NCI-H1417 treated with DMSO at 0.1 percent for 48 hours (cell line): ENCODE measurements at places on chromosomes 16 and 17.

DNA sequence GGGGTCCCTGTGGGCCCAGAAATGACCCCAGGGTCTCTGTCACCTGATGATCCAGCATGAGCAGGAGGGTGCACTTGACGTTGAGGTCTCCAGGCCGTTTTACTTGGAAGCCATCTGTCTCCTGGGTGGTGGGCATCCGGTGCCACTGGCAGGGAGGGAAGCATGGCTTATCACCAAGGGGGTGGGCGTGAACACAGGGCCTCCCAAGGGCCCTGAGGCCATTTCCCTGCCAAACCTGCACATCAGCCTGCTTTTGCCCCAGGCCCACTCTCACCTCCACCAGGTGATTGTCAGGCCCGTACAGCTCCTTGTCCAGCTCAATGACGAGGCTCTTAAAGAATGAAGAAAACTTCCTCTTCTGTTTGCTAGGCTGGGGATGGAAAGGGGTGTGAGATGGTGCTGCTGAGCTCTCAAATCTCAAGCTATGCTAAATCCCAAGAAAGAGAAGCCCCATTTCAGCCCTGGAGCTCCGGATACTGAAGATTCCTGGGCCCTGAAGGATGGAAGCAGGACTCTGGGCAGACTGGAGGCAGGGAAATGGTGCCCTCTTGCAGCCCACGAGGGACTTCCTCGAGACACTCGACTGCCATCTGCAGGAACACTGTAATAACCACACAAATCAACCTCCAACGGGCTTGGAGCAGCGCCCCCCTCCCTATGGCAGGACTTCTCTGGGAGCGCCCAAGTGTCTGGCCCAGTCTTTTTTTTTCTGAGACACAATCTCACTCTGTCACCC, 7.1 kb upstream of the FTSJ3 start:
- DNase-seq = no peak

DNA sequence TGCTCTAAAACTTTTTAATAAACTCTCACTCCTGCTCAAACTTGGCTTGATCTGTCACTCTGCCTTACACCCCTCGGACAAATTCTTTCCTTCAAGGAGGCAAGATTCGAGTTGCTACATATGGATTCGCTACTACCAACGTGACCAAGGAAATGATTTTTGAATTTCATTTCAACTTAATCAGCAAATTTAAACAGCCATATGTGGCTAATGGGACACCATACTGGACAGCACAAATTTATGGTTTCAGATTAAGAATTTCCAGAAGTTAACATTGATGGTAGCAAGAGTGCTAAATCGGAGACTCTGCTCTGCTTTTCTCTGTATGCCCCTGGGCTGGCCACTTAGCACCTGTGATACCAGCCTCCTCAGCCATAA, 318.2 kb upstream of the PSMD7 start:
- no peak for DNase-seq

DNA sequence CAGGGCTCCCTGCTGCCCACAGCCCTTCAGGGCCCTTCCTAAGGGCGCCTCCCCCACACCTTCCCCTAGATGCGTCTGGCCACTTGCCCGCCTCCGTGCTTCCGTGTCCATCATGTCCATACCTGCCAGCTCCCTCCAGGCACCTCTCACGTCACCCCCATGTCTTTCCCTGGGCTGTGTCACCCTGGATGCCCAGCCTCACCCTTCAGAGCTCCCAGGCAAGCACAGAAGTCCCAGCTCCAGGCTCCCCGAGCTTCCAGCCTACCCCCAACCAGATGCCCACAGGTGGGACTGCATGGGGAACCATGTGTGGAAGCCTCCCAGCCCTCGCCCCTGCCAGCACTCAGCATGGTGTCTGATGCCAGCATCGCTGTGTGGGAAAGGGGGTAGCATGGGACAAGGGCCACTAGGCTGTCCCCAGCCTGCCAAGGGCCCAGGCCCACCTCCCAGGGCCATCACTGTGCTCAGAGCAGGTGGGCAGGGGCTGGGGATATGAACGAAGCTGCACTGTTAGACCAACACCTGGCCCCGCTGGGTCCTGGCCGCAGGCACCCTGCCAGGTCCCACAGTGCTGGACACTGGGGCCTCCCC, 1.9 kb upstream of the AXIN1 start:
- no peak for DNase-seq

- no peak for DNase-seq
Observed at GRCh38 chr16:74760007-74760767, 14.4 kb downstream of the FA2H start.

DNA sequence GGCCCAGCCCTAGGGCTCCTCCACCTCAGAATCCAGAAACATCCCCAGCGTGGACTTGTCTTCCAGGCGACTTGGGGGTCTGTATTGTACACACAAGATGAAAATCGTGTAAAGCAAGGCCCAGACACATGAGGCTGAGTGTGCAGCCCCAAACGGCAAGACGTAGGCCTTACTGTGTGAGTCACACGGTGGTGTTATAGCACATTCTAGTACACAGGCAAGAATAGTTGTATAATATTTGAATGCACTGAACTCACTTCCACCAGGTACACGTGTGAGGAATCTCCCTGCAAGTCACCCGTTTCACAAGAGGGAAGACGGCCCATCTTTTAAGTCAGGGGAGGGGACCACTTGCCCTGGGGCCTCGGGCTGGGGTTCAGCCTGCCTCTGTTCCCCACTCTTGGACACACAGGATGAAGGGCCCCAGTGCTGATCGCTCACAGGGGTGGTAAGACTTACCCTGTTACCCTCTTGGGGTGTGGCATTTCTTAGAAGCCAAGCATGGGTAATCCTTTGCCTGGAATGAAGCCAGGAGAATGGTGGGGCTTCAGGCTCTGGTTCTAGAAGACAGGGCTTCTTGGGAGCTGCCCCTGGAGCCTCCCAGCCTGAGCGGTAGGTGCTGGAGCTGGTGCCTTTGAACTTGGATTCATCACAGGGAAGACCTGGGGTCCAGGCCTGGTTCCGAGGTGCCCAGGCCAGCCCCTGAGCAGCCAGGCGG, 71.3 kb downstream of the SREBF1 start:
- no peak for DNase-seq

GRCh38 chr16:68070249-68070730, 14.9 kb upstream of the NFATC3 start:
- DNase-seq = no peak

GRCh38 chr17:60934723-60935122, 257.1 kb downstream of the BCAS3 start:
- no peak for DNase-seq

DNA sequence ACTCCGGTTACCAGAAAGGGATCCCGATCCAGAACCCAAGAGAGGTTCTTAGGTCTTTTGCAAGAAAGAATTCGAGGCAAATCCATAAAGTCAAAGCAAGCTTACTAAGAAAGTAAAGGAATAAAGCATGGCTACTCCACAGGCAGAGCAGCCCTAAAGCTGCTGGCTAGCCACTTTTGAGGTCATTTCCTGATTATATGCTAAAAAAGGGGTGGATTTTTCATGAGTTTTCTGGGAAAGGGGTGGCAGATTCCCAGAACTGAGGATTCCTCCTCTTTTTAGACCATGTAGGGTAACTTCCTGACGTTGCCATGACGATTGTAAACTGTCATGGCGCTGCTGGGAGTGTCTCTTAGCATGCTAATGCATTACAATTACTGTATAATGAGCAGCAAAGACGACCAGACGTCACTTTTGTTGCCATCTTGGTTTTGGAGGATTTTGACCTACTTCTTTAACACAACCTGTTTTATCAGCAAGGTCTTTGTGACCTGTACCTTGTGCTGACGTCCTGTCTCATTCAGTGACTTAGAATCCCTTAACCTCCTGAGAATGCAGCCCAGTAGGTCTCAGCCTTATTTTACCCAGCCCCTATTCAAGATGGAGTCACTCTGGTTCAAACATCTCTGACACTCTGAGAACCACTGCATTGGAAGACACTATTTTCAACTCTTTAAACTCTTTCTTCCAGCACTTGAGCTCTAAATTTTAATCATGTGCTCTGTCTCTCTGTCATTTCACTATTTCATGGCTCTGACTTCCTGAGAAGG, 203.6 kb upstream of the CACNG3 start:
- DNase-seq = no peak

DNA sequence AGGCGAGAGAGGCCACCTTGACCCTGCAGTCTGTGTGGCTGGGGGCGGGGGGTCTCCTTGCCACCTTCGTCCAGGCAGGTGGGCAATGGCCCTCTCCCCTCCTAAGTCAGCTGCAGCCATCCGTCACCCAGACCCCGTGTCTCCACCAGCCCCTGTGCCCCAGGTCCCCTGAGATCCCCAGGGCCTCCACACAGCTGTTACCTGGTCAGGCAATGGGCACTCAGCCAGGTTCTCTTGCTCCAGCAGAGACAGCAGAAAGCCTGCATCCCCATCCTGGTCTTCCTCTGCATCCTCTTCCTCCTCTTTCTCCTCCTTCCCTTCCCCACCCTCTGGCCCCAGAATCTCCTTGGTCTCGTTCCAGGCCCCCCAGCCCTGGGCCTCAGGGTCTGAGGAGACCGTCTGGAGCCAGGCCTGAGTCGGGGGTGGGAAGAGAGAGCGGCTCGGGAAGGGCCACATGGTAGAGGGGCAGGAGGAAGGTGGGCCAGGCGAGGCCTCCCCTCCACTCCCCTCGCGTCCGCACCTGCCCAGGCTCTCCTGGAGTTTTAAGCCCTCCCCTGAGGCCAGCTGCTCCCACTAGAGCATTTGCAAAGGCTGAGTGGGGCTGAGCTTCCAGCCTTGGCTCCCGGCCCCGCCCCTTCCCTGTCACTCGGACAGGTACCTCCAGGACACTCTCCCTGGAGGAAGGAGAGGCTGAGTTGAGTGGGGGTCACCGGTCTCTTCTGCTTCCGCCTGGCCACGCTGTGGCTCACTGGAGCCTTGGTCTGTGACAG, at the start of gene PABPN1L:
Gene PABPN1L (minus strand): TSS at position 510 of the 770 bp plus-strand sequence. CDS start 54 bp downstream, at position 456.
- no peak for DNase-seq

DNA sequence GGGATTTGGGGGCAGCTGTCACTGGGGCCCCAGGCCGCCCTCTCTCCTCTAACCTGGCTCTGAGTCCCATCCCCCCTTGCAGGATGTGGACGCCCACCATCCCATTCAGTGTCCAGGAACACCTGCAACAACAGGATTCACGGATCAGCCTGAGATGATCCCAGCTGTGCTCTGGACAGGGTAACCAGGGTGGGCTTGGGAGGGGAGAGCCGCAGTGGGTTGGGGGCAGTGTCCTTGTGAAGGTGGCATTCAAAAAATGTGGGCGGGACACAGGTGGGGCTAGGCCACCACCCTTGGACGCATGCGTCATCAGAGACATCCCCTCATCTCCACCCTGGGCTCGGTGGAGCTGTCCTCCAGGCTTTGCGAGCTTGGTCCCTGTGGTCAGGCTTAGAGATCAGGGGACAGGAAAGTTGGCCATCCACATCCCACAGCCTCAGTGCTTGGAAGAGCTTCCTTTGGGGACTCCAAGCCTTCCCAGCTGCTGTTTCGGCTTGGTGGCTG, 19.1 kb downstream of the DEXI start:
- DNase-seq = no peak

DNA sequence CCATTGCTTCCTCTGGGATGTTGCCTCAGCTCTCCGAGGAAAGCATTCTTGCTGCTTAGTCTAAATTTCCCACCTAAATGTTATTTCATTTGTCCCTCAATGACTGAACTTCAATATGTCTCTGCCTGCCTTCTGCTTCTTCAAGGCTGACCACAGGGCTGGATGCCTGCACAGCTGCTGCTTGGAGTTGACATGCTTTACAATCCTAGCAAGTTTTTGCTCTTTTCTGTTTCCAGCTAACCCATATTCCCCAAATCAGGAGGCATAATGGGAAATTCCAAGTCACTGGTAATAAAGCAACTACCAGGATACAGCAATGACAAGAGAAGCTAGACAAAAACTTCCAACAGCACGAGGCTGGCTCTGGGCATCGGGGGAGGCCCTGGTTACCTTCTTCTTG, 48.9 kb downstream of the GTF3C1 start:
- no peak for DNase-seq

DNA sequence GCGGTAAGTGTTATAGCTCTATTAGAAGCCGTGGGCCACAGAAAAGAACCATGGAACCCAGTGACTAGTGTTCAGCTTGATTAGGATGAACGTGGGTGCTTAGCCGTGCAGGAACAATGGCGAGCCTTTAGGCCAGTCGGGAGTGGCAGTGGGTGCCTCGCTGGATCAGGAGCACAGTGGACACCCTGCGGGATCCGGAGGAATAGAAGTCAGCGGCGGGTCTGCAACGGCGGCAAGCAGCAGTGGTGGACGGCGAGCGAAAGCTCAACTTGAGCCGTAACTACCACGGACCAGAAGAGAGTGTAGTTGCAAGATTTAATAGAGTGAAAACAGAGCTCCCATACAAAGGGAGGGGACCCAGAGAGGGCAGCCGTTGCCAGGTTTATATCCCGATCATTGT, 37.3 kb upstream of the CDH15 start:
- no peak for DNase-seq

DNA sequence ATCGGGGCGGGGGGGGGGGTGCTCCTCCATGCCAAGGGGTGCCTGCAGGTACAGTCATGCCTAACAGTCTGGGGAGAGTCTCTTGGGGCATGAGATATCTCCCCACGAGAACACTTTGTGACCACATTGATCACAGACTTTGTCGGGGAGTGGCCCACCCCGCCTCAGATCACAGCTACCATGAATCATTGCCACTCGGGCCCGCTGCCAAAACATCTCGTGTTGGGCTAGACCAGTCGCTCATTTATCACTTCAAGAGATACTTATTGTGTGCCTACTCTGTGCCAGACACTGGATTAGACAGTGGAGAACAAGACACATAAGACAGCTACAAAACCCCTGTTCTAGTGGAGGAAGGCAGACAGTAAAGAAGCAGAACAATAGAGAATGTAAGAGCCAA, 72.6 kb downstream of the CLEC16A start:
- no peak for DNase-seq

DNA sequence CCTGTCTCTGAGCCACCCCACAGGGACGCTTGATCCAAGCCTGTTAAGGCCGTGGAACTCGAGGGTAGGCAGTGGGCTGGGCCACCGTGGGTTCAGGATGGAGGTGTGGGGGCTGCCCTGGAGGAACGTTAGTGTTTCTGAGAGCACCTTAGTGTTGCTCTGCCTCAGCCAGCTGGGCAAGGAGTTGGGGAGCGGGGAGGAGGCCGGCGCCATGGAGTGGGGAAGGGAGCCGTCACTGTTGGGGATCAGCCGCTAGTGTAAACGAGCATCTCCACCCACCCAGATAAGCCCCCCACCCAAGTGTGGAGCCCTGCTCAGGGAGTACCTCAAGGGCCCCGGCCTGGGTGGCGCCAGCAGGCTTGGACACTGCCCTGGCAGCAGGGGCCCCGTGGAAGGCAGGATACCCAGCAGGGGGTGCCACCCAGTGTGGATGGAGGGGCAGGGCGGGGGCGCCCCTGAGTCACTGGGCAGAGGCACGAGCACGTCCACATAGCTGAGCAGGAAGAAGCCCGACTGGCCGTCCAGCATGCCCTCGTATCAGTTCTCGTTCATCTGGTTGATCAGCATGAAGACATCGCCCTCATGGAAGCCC, 98.6 kb downstream of the KPNA2 start:
- DNase-seq = no peak
